ENCODE measurements at places on chromosomes 2 and 18.

GRCh38 chr18:22293417-22293816 lies 124.0 kb downstream of the GATA6 start:
- DNase-seq = no peak

GRCh38 chr18:29892960-29893558 lies 1149.5 kb downstream of the DSC3 start:
- no peak for DNase-seq

- no peak for DNase-seq
Observed at GRCh38 chr2:69639266-69639665, 4.3 kb downstream of the AAK1 start.

- DNase-seq = no peak
Observed at GRCh38 chr18:65934874-65935273, 184.1 kb downstream of the CDH7 start.

GRCh38 chr18:45760462-45761036 lies 36.6 kb downstream of the SLC14A1 start:
- no peak for DNase-seq

- no peak for DNase-seq
Observed at GRCh38 chr2:160701822-160702221, 208.2 kb upstream of the RBMS1 start.
